ENCODE measurements at places on chromosomes 2 and 18.

- DNase-seq: no peak
Measured at GRCh38 chr2:26988058-26988860, 17.8 kb downstream of the MAPRE3 start.

DNA sequence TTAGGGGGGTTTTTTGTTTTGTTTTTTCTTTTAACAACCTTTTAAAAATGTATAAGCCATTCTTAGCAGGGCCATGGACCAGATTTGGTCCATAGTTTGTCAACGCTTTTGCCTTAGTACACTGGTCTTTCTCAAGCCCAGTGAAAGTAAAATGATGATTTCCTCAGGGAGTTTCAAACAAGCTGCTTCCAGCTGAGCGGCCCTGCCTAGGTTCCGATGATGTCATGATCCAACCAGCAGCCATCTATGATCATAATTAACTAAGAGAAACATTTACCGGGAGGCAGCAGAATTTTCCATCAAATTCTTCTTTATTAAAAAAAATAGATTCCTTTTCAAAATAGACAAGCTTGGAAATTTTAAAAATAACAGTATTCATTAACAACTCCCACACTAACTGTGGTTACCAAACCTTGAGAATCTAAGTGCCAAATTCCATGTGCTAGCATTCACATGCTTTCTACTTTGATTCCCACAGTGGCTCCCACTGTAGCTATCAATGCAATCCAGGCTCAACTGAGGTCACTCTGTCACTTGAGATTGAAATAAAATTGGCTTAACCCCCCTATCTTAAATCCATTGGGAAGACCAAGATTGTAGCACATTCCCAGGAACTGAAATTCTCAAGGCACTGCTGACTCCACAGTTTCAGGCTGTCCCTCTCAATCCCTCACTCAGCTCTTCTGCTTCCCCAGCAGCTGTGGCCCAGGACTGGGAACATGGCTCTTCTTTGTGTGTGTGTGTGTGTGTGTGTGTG is 148.9 kb downstream of the RNF152 start:
- no peak for DNase-seq

GRCh38 chr2:189287363-189287762 is 107.8 kb upstream of the COL5A2 start:
- no peak for DNase-seq

DNA sequence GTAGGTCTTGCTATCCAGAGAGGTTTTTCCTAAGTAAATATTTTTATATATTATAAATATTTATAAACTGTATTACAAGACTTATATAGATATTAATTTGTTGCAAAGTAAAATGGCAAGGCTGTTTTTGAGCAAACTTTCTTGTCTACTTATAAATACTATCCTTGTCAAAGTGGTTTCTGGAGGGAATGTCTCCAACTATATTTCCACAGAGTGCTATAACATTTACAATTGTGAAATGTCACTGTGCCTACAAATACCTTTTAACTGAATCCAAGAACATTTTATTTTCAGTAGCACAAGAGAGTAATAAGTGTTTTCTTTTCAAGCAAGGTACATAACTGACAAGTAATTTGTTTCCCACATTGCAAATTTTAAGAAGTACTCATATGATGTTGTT is 256.8 kb downstream of the ZNF385B start:
- DNase-seq: no peak

DNA sequence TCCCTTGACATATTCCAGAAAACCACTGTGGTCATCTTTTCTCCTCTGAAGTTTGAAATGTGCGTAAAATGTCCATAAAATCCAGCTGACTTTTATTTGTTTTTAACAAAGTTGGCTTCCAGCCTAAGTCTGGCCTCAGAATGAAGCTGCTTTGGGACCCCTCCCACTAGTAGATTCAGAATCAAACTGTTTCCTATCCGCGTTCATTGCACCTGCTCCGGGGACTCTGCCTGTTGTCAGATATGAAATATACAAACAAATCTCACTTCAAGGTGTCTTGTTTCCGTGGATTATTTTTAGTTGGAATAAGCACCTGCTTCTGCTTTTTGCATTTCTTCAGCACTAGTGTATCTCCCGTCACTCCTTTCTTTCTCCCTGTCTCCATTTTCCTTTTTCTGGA is 115.7 kb upstream of the FHL2 start:
- no peak for DNase-seq

DNA sequence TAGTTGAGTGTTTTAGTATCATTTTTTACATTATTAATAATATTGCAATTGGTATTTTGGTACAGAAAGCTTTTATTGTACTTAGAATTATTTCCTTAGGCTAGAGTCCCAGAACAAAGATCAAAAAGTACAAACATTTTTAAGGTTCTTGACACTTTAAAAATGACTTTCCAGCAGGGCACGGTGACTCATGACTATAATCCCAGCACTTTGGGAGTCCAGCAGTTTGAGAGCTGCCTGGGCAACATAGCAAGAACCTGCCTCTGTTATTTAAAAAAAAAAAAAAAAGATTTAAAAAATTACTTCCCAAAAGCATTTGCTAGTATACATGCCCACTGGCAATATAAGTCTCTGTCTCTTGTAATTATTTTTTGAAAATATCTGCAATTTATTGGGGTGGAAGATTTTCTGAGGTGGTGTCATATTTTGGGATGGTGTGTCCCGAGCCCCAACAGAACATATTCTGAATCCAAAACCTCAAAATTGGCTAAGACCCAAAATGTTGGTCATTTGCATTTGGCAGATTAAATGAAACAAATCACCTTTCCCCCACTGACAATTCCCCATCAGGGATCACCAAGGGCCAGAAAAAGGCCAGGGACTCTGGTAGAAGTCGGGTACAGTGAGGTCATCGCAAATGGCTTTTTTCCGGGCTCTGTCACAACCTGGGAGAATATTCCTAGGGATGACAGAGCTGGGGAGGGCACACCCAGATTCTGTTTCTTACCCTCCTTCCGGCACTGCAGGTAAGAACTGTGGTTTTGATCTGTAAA is 42.1 kb downstream of the NIFK start:
- no peak for DNase-seq

Measured in thymus (tissue), 14 donors.